Thyroid gland (tissue), 4 donors: ENCODE measurements at places on chromosomes 2 and 18. TPM values are rescaled to one million over a fixed set of nuclear protein-coding genes. Genes with fewer than 3 reads are reported as not detected.

Gene SERPINB2
- total RNA-seq = not detected

Gene RAB17
- total RNA-seq = 81.8 TPM

- H3K27me3 ChIP-seq = no peaks in the 10 kb centered on the region
- no peak for DNase-seq
- peaks cover 27% of the 10 kb centered on the region for H3K4me1 ChIP-seq
- H3K36me3 ChIP-seq = no peaks in the 10 kb centered on the region
- no peak overlapping the region for H3K27ac ChIP-seq
These were observed 61.1 kb upstream of the RAPH1 start for GRCh38 chr2:203596183-203596582.

DNA sequence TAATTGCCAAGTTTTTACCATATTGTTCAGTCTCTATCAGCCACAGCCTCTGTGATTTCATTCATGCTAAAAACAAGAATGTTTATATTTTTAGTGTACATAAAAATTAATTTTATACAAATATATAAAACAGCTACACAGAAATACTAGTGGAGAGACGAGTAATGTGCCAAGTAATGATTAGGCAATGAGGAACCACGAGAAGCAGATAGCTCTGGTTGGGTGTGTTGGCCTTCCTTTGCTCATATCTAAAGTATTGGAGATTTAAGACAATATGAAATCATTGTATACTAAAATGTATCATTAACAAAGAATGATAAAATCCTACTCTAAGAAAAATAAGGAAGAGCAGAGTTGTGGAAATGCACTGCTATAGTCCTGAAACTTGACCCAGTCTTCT, 326.7 kb downstream of the AGAP1 start:
- peaks cover 12% of the 10 kb centered on the region for H3K4me1 ChIP-seq
- DNase-seq = no peak
- H3K36me3 ChIP-seq = no peaks in the 10 kb centered on the region
- no peaks in the 10 kb centered on the region for H3K27me3 ChIP-seq

DNA sequence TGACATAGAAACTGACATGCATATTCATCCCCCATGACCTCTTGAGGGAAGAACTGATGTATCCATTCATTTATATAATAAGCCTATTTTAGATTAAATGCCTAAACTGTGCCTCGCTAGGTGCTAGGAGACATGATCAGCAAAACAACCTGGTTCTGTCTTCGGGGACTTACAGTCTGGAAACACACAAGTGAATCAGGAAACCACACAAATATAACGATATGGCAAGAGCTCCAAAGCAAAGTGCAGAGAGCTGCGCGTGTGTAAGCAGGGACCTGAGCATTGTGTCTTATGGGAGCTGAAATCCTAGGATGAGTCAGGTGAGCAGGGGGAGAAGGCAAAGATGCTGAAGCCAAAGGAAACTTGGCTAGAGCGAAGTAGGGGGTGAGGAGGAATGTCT, 120.6 kb downstream of the NRP2 start:
- no peak for DNase-seq
- H3K27me3 ChIP-seq = no peaks in the 10 kb centered on the region
